BJ (cell line): ENCODE measurements at places on chromosomes 3 and 15. TPM values are rescaled to one million over a fixed set of nuclear protein-coding genes. Genes with fewer than 3 reads are reported as not detected.

Gene MUC20
- polyA plus RNA-seq: 0.17 and 0.48 TPM in 2 replicates

Gene MOBP
- polyA plus RNA-seq: not detected in 2 replicates

Gene UBE3A
- 23.5 and 36.2 TPM in 2 replicates for polyA plus RNA-seq

Gene FBXW12
- not detected in 2 replicates for polyA plus RNA-seq

Gene TMEM45A
- 35.1 and 68.4 TPM in 2 replicates for polyA plus RNA-seq

GRCh38 chr3:11548721-11549131, 95.0 kb downstream of the VGLL4 start:
- DNase-seq: no peak

DNA sequence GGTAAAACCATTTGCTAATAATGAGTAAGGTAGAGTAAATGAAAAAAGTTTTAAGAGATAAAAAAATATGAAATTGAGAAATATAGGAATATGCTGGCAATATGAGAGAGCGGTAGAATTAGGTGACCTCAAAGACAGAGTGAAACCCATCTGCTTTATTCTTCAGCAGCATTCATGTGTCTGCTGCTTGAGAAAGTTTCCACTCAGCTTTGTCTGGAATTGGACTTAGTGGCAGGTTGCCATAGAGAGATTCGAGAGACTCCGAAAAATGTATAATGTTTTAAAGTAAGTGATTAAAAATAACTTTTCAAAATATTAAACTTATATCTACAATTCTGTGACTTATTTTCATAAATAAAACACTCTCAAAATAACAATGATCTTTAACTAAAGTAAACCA, 5.0 kb downstream of the SUCNR1 start:
- no peak for DNase-seq

GRCh38 chr3:78963771-78964170, 804.0 kb downstream of the ROBO1 start:
- no peak for DNase-seq

- no peak for DNase-seq
These were observed 163.8 kb downstream of the FBLN2 start for GRCh38 chr3:13712682-13713180.

- no peak for DNase-seq
These were observed 38.2 kb upstream of the CFAP161 start for GRCh38 chr15:81095690-81096365.

DNA sequence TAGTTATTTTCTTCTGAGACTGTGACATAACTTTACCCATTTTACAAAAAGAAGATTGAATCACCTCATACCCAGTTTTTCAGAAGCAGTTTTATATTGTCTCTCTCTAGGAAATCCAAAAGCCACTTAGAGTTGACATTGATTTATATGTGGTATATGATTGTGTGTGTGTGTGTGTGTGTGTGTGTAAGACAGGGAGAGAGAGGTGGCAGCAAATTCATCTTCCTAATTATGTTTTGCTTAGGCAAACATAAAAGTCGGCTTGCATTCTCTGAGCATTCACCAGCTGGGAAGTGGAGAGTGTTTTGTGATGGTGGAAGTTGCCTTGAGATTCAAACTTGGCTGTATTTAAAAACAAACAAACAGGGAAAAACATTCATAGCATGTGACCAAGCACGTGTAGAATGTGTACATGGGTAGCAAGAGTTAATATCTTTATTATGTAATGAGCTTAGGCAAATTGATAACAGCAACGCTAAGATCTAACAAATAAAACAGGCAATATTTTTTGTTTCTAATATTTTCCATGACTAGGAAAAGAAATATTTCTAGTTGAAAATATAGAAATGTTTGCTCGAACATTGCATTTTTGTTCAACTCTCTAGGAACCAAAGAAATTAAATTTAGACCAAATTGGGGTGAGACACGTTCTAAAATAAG, 64.4 kb upstream of the IGF1R start:
- DNase-seq: no peak

DNA sequence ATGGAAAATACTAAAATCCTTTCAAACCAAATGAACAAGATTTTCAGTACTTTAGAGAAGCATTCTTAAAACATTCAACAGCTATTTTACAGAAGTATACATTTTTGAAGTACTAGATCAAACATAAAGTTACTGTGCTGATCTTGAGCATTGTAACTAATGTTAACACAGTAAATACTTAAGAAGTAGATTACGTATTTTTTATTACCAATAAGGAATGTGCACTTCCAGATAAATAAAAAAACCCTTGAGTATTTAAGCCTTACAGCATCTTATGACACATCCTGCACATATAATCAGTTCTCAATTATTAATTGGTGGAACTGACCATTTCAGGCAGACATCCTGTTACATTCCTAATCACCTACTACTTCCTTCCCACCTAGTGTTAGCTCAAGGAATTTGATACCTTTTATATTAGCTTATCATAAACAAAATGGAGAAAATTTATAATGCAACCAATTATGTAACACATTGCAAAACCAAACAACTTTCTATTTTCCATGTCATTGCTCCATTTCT, 32.8 kb downstream of the COPS2 start:
- no peak for DNase-seq

- DNase-seq: no peak
These were observed 135.0 kb downstream of the TJP1 start for GRCh38 chr15:29687204-29687815.

DNA sequence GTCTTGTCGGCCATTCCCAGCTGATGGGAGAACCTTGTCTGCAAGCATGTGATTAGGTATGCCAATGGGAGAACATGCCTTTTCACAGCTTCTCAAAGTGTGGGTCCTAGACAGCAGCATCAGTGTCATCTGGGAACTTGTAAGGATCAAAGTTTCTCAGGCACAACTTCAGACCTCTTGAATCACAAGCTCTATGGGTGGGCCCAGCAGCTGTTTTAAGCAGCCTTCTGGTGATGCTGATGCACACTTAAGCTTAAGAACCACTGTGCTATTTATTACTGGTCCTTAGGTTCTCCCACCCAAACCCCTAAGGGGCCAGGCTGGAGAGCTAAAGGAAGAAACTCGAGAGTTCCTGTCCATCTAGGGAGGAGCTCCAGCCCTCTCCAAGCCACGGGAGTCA, 453.9 kb upstream of the PROK2 start:
- no peak for DNase-seq

- no peak for DNase-seq
These were observed 461.6 kb downstream of the WDR72 start for GRCh38 chr15:53297828-53298227.

DNA sequence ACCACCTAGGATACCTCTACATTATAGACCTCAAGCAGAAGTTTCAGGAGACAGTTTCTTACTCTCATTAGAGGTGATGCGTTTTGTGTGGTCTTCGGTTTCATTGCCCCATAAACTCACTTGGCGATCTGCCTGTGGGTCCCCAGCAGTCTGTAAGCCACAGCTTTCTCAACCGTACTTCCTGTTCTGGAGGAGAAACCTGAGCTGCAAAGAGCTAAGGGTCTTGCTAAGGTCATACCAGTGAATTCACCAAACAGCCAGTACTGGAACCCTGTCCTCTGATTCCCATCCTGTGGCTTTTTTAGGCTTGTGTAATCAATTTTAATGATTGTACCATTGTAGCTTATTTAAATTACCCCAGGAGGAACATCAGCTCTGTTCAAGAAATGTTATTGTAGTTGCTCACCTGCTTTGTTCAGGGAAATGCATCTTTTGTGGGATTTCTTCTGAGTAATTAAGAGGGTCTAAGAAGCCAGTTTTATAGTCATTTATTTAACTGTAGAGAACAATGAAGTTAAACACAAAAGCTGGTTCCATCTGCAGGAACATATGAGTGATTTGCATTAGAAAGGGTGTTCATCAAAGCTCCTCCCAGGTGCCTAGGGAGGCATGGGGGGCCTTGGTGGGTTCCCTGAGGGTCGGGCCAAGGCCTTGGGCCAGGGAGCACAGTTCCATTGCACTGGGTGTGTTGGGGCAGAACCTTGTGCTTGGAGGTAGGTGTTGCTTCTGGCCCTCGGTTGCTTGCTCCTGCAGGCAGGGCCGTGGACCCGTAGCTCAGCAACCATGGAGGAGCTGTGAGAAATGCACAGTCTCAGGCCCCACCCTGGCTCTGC, 69.6 kb downstream of the APBA2 start:
- peak; percentile 44 for DNase-seq

DNA sequence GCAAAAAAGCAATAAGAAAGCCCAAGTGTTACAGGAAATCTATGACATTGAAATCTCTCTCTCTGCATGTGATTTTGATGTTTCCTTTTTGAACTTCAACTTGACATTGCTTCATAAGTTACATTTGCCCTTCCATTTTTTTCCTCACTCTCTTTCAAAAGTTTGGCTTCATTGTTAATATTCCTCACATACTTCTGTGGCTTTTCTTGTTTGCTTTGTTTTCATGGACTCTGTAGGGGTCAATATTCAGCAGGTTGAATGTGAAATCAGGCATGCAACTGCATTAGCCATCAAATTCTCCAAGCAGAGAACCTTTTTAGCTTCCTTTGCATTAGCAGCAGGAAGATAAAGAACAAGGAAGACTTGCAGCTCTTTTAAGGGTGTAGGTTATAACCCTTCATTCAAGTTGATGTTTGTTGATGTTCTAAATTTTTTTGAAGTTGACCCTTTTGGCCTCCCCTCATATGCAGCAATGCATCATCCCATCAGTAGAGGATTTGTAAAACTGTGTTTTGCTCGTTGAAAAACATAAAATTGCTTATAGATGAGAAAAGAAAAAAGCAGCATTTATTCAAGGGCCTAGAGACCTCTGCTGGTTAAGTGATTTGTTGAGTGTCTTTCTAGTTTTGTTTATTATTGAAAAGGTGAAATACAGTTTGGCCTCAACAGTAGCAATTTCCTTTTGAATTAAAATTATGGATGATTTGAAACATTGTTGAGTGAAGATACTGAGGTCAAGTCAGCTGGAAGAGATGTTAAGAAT, 211.4 kb downstream of the IL5RA start:
- DNase-seq: no peak
